Stimulated activated CD8-positive, alpha-beta memory T cell treated with anti-CD3 and anti-CD28 coated beads, Interleukin-12 subunit alpha, Interleukin-12 subunit beta, amount 100 ng/mL, for 4 hours (primary cell): ENCODE measurements at places on chromosomes 7 and 10.

- DNase-seq = no peak
These were observed 89.0 kb downstream of the AMPH start for GRCh38 chr7:38542156-38542555.

GRCh38 chr7:159103382-159104187 is 41.1 kb downstream of the VIPR2 start:
- no peak for DNase-seq

DNA sequence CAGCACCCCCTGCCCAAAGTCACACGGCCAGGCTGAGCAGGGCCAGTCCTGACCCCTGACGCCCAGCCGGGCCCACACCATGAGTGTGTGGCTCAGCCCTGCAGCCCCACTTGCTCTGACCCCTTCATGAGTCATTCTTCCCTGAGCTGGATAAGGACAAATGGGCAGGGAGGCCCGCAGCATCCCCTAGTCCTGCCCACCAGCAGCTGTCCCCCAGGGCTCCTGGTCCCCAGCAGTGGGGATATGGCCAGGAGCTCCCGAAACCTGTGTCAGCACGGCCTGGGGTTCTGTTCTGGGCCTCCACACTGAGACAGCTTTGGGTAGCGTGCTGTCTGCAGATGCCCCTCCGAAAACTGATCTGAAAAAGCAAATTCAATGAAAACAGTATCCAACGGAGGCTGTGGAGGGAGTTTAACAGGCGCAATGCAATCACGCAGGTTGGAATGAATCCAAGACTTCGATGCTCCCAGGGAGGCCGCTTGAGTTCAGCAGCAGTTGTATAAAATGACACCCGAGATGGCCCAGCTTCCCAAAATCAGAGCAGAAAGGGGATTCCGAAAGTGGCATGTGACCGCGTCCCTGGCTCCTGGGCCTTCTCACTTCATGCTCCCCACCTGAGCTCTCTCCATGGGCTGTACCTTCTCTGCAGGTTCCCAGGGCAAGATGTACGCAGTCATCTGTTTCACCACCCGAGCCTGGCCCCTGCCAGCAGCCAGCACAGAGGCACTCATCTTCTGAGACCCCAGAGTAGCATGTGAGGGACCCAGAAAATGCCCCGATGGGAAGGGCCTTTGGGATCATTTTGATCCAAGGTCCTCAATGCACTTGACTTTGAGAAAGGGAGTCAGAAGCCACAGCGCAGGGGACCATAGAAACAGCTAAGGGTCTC is 214.1 kb downstream of the USP6NL start:
- DNase-seq = no peak

DNA sequence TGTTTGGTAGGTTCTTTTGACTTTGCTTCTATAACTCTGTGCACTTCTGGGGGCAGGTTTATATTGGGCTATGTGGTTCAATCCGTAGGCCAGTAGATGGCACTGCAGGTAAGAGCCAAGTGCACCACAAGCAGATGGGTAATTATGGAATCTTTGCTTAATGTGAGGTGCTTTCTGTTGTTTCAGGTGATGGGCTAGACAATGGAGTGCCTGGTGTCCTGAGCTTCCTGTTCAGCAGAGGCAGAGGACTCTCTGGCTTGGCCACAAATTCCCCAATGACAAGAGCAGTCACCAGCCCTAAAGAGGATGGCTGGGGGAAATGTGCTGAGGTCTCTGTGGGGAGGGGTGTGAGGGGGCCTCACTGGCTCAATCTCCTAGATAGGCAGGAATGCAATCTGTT is 455.0 kb downstream of the CCSER2 start:
- no peak for DNase-seq

DNA sequence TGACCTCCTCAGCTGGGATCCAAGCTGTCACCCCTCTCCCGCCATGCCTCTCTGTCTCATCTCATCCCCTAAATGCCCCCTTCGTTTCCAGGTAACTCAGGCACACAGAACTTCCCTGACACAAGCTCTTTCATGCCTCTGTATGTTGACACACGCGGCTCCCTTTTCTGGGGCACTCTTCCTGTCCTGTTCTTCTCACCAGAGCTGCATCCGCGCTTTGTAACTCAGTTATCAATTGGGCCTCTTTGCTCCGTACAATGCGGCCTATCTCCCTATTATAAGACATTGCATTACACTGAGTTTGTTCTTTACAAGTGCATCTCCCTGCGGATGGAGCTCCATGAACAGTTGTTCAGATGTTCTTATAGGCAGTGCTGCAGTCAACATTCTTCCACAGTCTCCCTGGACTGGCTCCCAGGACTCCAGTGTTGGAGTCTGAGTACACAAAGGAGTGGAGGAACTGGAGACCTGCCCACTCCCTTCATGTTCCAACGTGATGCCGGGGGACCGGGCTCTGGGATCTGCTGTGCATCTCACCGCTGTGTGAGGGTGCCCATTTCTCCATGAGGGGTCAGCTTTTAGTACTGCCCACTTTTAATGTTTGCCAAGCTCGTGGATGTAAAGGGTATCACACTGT is 56.9 kb upstream of the TNS3 start:
- no peak for DNase-seq

DNA sequence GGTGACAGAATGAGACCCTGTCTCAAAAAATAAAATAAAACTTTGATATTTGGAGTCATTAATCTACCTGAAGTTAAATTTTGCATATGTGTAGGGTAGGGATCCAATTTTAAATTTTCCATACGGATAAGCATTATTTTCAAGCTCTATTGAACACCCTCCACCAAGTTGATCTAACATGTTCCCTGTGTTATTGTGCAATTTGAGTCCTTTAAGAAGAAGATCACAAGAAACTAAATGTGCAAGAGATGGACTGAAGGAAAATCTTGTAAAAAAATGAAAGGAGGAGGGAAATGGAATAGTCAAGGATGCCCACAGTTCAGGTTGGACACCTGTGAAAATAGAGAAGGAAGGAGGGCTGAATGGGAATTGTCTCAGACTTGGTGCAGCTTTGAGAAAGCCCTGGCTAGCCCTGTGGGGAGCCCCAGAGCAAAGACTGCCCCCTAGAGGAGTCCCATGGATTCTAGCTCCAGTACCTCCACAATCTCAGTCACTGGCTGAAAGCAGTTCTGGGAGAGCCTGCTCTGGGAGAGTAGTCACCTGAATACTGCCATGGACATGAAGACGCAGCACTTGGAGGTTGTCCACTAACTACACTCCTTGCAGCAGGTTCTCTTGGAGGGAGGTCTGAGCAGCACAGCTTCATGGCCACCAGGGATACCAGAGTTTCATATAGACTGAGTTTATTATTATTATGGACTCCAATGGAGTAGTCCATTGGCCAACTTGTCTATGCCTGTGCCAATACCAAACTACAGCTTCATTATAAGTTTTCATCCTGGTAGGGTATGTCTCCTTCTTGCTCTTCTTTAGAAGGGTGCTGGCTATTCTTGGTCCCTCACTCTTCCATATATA is 5.7 kb upstream of the TIAL1 start:
- DNase-seq = no peak

- no peak for DNase-seq
These were observed 431.2 kb downstream of the RPS24 start for GRCh38 chr10:78464856-78465267.

DNA sequence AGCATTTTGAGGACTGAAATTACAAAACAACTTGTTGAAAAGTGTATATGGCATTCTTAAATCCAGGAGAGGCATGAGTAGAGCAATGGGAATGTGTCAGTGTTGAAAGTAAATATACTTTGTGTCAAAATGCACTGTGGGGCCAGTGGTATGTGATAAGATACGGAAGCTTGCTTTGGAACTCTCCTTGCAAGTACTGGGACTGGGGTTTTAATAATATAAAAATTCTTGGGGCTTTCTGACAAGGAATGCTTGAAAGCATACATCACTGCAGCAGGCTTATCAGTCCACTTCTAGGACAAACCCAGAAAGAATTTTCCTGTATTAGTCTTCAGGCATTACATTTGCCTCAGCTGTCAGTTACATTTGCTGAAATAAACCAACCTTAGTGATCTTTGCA is 472.8 kb upstream of the FZD8 start:
- DNase-seq = no peak
